ENCODE measurements at places on chromosomes 1 and 21. TPM values are rescaled to one million over a fixed set of nuclear protein-coding genes. Genes with fewer than 3 reads are reported as not detected.

- H3K27ac ChIP-seq = peak overlapping the region; percentile 91
- H3K4me3 ChIP-seq = peak overlapping the region; percentile 54
- no peaks in the 10 kb centered on the region for H3K27me3 ChIP-seq
- H3K36me3 ChIP-seq = peaks cover 61% of the 10 kb centered on the region
These were observed 60.6 kb downstream of the PTPRC start for GRCh38 chr1:198699167-198700015.

- H3K27ac ChIP-seq = no peak overlapping the region
- no peak for DNase-seq
- no peaks in the 10 kb centered on the region for H3K36me3 ChIP-seq
- no peaks in the 10 kb centered on the region for H3K4me1 ChIP-seq
- no peak overlapping the region for H3K4me3 ChIP-seq
- no peaks in the 10 kb centered on the region for H3K27me3 ChIP-seq
These were observed 4.4 kb downstream of the DVL1 start for GRCh38 chr1:1344655-1345361.

DNA sequence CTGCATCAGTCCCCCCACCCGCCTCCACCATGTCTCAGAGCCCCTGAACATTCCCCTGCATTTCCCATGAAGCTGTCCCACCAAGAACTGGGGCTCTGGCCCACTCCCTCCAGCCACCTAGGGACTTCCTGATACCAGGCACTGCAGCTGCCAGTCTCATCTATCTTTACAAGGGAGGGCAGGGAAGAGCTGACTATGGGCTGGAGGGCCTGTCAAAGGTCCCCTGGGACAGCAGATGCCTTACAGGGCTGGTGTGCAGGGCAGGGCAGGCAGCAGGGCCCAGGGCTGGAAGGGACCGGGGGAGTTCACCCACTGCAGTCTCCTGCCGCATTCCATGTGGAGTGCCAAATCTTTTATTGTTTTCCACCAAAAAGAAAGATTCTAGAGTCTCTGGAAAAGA is 17.6 kb downstream of the SHISA4 start:
- no peaks in the 10 kb centered on the region for H3K36me3 ChIP-seq
- no peak overlapping the region for H3K4me3 ChIP-seq
- no peak overlapping the region for H3K27ac ChIP-seq

DNA sequence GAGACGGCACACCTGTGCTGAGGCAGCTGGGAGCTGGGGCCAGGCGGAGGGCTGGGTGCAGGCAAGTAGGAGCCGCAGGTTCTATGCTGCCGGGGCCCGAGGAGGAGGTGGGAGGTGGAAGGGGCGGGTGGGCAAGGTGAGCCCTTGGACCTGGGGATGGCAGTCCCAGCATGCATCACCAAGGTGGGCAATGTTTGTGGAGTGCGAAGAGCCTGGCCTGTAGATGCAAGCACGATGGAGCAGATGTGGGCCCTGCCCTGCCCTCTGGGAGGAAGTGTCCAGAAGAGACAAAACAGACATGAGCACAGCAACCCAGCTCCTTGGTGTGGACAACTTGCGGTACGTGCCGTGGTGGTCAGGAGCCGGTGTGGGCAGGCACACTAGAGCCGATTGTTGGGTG is 28.3 kb upstream of the AJAP1 start:
- peaks cover 5% of the 10 kb centered on the region for H3K27me3 ChIP-seq
- H3K4me1 ChIP-seq = no peaks in the 10 kb centered on the region
- H3K27ac ChIP-seq = no peak overlapping the region

GRCh38 chr21:43267391-43268085 is 98.7 kb downstream of the CRYAA start:
- no peak overlapping the region for H3K27ac ChIP-seq
- no peaks in the 10 kb centered on the region for H3K36me3 ChIP-seq
- no peaks in the 10 kb centered on the region for H3K4me1 ChIP-seq
- peaks cover 3% of the 10 kb centered on the region for H3K27me3 ChIP-seq
- H3K4me3 ChIP-seq = no peak overlapping the region

DNA sequence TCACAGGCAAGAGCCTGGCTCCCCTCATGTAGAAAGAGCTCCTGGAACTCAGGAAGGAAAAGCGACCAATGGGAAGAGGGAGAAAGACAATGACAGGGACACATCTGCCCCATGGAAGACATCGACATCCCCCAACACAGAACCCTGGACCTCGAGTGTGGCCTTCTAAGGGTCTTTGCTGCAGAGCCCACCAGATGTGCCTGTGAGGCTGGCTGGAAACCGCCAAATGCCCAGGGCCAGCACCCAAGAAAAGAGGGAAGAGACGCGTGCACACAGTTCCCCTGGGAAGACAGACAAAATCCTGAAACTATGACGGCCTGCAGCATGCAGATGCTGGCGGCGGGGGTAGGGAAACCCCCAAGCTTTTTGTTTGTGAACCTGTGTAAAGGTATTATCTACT is 36.4 kb upstream of the ADARB1 start:
- peaks cover 20% of the 10 kb centered on the region for H3K27me3 ChIP-seq
- H3K4me1 ChIP-seq = no peaks in the 10 kb centered on the region
- H3K4me3 ChIP-seq = no peak overlapping the region
- H3K27ac ChIP-seq = no peak overlapping the region
- DNase-seq = no peak
- peaks cover 14% of the 10 kb centered on the region for H3K36me3 ChIP-seq

GRCh38 chr1:3827813-3828307 is 29.2 kb downstream of the CEP104 start:
- DNase-seq = no peak
- H3K27ac ChIP-seq = no peak overlapping the region
- no peaks in the 10 kb centered on the region for H3K4me1 ChIP-seq
- no peaks in the 10 kb centered on the region for H3K27me3 ChIP-seq

DNA sequence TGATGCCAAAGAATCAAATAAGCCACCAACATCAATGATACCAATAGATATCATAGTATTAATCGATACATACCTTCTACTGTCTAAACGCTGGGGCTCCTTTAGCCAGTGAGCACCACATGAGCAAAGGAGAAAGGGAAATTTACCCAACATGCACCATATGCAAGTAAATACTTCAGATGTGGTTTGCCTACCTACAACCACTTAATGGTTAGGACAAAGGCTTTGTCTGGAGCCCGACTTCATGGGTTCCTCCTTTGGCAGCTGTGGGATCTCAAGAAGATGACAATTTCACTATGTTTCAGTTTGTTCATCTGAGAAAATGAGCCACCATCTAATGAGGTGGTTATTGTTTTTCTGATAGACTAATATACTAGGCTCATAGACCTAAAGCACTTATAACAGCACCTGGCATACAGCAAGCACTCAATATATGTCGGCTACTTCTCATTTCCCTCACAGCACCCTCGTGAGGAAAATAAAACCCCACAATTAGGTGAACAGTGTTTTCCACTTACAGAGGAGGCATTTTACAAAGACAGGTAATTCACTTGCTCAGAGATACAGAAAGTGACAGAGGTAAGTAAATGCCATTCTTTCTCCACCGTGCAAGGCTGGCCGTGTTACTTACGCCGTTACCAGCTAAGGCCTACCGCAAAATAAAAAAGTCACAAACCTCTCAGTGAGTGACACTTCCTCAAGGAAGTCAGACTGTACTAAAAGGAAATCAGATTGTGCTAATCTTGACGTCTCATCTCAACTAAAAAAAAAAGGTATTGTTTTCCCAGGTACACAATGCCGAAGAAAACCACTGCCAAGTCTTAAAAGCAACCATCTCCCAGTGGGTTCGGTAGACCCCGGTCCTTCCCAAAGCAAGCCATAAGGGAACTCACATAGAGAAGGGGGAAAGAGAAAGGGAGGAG is 1.6 kb downstream of the TTC13 start:
- H3K4me1 ChIP-seq = peaks cover 44% of the 10 kb centered on the region
- H3K27me3 ChIP-seq = no peaks in the 10 kb centered on the region
- H3K36me3 ChIP-seq = peaks cover 15% of the 10 kb centered on the region

DNA sequence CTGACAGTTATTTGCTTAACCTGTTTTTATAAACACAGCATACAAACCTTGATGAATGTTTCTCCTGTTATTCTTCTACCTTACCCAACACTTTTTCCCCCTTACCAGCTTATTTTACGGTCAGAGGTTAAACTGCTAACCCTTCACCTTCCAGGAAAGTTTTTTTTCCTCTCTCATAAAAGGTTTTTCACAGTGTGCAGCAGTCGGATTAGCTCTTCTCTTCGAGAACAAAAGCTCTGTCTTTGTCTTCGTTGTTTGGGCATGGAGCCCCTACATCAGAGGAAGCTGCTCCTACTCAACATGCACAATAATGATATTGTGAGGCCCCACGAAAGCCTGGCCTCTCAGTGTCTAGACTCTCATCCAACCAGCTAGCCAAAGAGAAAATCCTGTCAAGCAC is 42.0 kb downstream of the DENND1B start:
- H3K4me3 ChIP-seq = no peak overlapping the region
- H3K4me1 ChIP-seq = peaks cover 32% of the 10 kb centered on the region
- no peaks in the 10 kb centered on the region for H3K27me3 ChIP-seq
- H3K27ac ChIP-seq = no peak overlapping the region
- H3K36me3 ChIP-seq = peaks cover 13% of the 10 kb centered on the region
- no peak for DNase-seq

Gene DCAF8
- total RNA-seq = 86.3 TPM

Gene SPRR2F
- not detected for total RNA-seq

Gene CEP350
- 70.0 TPM for total RNA-seq

Gene FALEC
- not detected for total RNA-seq
